ENCODE measurements at places on chromosomes 2 and 18.

DNA sequence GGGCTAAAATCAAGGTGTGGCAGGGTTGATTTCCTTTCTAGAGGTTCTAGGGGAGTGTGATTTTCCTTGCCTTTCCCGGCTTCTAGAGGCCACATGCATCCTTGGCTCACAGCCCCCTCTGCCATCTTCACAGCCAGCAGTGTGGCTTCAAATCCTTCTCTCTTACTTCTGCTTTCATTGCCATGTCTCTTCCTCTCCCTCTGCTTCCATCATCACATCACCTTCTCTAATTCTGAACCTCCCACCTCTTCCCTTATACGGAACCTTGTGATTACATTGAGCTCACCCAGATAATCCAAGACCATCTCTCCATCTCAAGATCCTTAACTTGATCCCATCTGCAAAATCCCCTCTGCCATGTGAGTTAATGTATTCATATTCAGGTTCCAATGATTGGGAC lies 56.2 kb upstream of the RMDN2 start:
- DNase-seq, result no peak

DNA sequence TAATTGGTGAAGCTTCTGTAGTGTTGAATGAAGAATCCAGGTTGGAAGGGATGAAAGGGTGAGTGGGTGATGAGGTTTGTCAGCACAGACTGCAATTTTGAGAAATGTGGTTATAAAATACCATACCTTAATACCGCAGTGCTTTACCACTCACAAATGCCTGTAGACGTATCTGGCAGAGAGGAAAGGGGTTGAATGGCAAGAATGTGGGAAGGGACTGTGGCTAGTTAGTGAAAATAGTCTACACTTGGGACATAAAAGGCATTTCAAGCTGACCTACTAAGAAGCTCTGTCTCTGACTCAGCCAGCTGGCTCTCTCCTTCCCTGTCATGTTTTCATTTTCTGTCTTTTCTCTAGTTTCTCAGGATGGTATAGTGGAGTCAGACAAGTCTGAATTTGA lies 25.1 kb downstream of the CDK15 start:
- DNase-seq, result no peak

- DNase-seq, result no peak
These were observed 94.6 kb downstream of the CDC42EP3 start for GRCh38 chr2:37576831-37577230.

DNA sequence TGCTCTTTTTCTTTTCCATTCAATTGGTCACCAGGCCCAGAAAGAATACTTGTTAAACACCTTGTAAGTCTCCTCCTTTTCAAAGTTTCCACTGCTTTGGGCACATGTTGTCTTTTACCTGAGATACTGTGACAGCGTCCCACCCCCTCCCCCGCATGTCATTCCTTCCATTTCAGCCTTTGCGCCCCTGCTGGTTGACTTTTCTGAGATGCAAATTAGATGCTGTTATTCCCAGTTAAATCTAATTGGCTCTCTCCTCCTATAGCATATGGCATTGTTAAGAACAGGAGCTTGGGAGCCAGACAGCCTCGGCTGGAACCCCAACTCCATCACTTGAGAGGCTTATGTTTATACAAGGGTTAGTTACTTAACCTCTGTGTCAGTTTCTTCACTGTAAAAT lies 80.3 kb upstream of the GAREM1 start:
- DNase-seq, result no peak

GRCh38 chr2:228048838-228049490 lies 132.5 kb downstream of the SPHKAP start:
- DNase-seq, result no peak

DNA sequence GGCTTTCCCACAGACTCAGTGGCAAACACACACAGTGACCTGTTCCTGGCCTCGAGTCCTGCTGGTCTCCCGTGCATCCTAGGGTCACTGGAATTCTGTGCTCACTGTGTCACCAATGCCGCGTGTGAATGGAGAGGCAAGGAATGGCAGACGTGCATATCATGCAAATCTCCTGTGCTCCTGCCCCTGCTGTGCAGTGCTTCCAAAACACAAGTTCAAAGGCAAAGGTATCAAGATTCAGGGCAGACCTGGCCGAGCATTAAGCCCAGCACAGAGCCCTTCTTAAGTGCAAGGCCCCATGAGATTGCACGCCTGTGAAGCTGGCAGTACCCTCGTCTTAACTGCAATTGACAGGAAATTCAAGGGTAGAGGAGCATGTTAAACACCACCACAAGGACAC lies 129.1 kb downstream of the NDUFA10 start:
- no peak for DNase-seq

- no peak for DNase-seq
These were observed 114.4 kb upstream of the DTNA start for GRCh38 chr18:34595690-34596089.

- no peak for DNase-seq
These were observed 266.8 kb downstream of the ALPK2 start for GRCh38 chr18:58362027-58362575.

All from stimulated activated CD4-positive, alpha-beta T cell treated with anti-CD3 and anti-CD28 coated beads, Interleukin-2, amount 100 ng/mL, for 48 hours (primary cell).